ENCODE measurements at places on chromosomes 3 and 15.
A peak's percentile ranks its signal among the peaks of the same experiment; 100 is the strongest.

DNA sequence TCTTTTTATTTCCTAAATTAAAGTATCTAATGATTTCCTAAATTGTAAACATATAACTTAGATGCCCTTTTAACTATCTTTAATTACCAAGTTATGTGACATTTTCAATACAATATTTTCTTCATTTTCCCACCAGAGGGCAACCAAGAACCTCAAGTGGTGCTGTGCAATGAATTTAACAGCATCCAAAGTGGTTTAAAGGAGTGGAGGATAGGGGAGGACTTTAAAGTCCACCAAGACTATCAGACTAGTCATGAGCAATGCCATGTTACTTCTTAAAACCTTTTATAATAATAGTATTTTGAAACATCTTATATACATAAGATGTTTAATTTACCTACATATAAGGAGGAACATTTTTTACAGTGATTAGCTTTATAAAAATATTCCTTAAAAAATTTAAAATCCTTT lies 74.4 kb downstream of the DLG1 start:
- H3K4me3 ChIP-seq, result no peak overlapping the region
- no peaks in the 10 kb centered on the region for H3K27me3 ChIP-seq
- H3K4me1 ChIP-seq, result peaks cover 18% of the 10 kb centered on the region

- no peak for DNase-seq
- no peaks in the 10 kb centered on the region for H3K27me3 ChIP-seq
- H3K36me3 ChIP-seq, result no peaks in the 10 kb centered on the region
- H3K4me1 ChIP-seq, result peaks cover 11% of the 10 kb centered on the region
- no peak overlapping the region for H3K4me3 ChIP-seq
- H3K27ac ChIP-seq, result no peak overlapping the region
Measured at GRCh38 chr15:48814286-48814685, 3.4 kb upstream of the CEP152 start.

DNA sequence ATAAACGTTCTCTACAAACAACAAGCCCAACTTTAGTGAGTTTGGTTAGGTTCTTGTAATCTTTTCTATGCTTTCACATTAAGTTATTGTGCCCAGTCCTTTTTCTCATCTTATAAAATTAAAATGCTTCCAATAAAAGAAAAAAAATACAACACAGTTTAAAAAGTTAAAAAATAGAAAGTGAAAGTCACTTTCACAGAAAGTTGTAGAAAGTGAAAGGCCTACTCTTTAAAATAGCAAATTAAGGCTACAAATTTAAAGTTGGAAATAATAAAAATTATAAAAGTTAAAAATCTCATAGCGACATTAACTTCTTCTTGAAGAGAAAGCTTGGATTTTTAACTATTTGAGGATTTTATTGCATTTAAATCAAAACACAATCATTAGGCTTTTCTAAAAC lies 35.9 kb downstream of the CD47 start:
- H3K27me3 ChIP-seq, result no peaks in the 10 kb centered on the region
- H3K4me3 ChIP-seq, result no peak overlapping the region
- no peak overlapping the region for H3K27ac ChIP-seq
- H3K4me1 ChIP-seq, result peaks cover 3% of the 10 kb centered on the region

DNA sequence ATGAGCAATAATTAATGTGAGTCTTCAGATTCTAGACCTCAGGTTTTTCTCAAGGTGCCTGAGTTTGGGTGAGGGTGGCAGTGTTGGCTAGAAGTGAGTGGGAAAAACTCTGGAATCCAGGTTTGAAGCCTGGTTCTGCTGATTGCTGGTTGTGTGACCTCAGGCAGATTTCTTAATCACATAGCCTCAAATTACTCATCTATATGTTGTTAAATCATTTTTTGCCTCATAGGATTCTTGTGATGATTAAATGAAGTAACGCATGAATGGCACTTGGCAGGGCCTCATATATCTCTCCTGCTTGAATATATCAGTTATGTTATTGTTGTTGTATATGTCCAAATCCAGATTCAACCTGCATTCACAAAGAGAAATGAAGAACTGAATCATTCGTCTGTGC lies 60.5 kb downstream of the NR2F2 start:
- H3K4me1 ChIP-seq, result no peaks in the 10 kb centered on the region
- H3K27me3 ChIP-seq, result no peaks in the 10 kb centered on the region
- DNase-seq, result no peak
- H3K27ac ChIP-seq, result no peak overlapping the region
- no peak overlapping the region for H3K4me3 ChIP-seq

- no peaks in the 10 kb centered on the region for H3K27me3 ChIP-seq
- DNase-seq, result peak; percentile 51
- H3K4me3 ChIP-seq, result no peak overlapping the region
- peaks cover 16% of the 10 kb centered on the region for H3K36me3 ChIP-seq
- no peak overlapping the region for H3K27ac ChIP-seq
- H3K4me1 ChIP-seq, result peaks cover 8% of the 10 kb centered on the region
Measured at GRCh38 chr3:124760601-124761000, 30.3 kb downstream of the UMPS start.

DNA sequence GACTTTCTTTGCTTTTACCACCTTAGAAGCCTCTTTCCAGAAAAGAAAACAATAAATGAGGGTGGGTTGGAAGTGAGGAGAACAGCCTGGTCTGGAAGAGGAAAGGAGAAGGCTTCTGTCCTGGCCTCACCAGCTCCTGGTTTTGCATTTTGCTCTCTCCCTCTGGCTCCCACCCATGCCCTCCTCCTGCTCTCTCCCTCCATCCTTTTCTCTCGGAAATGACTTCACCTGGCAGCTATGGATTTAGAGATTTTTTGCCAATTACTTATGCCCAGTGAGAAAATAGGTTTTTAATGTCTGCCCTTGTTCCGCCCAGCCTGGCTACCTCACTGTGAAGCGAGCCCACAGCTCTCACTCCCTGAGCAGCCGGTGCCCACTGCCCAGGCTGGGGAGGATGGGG lies 77.9 kb upstream of the NTRK3 start:
- DNase-seq, result peak; percentile 78
- peak overlapping the region; percentile 83 for H3K27ac ChIP-seq
- H3K36me3 ChIP-seq, result no peaks in the 10 kb centered on the region
- H3K4me1 ChIP-seq, result peaks cover 13% of the 10 kb centered on the region
- no peak overlapping the region for H3K4me3 ChIP-seq
- H3K27me3 ChIP-seq, result no peaks in the 10 kb centered on the region

GRCh38 chr3:58867621-58868020 lies 182.2 kb downstream of the CFAP20DC start:
- no peak for DNase-seq
- no peaks in the 10 kb centered on the region for H3K27me3 ChIP-seq
- no peak overlapping the region for H3K27ac ChIP-seq

GRCh38 chr3:185502987-185503386 lies 4.2 kb upstream of the TMEM41A start:
- no peaks in the 10 kb centered on the region for H3K4me1 ChIP-seq
- H3K36me3 ChIP-seq, result no peaks in the 10 kb centered on the region
- DNase-seq, result no peak
- no peak overlapping the region for H3K4me3 ChIP-seq
- no peak overlapping the region for H3K27ac ChIP-seq

GRCh38 chr15:77454265-77454664 lies 33.6 kb downstream of the HMG20A start:
- H3K4me3 ChIP-seq, result no peak overlapping the region
- H3K4me1 ChIP-seq, result peaks cover 42% of the 10 kb centered on the region
- peak overlapping the region; percentile 0 for H3K27ac ChIP-seq

DNA sequence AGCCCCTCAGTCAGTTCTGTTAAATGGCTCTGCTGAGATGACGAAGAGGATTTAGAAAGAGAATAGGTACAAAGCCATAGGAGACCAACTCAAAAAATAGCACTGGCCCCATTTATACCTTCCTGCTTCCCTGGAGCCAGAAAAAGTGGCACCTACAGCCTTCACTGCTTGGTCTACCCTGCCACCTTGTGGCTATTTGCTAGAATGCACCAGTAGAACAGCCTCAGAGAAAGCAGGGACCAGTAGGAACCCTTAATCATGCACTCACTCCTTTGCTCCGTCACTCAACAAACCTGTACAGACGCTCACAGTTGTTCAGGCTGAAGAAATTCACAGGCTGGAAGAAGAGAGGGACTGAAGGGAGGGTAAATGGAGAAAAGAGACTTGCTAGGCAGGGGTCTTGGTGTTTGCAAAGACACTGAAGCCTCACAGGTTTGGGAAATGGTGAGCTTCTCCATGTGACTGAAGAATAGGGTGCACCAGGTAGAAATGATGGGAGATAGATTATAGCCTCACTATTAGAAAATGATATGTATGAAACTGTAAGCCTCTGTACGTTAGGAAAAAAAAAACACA lies 12.1 kb upstream of the RTP2 start:
- peaks cover 5% of the 10 kb centered on the region for H3K27me3 ChIP-seq
- DNase-seq, result peak; percentile 41
- H3K27ac ChIP-seq, result no peak overlapping the region
- H3K4me1 ChIP-seq, result no peaks in the 10 kb centered on the region
- H3K36me3 ChIP-seq, result no peaks in the 10 kb centered on the region

DNA sequence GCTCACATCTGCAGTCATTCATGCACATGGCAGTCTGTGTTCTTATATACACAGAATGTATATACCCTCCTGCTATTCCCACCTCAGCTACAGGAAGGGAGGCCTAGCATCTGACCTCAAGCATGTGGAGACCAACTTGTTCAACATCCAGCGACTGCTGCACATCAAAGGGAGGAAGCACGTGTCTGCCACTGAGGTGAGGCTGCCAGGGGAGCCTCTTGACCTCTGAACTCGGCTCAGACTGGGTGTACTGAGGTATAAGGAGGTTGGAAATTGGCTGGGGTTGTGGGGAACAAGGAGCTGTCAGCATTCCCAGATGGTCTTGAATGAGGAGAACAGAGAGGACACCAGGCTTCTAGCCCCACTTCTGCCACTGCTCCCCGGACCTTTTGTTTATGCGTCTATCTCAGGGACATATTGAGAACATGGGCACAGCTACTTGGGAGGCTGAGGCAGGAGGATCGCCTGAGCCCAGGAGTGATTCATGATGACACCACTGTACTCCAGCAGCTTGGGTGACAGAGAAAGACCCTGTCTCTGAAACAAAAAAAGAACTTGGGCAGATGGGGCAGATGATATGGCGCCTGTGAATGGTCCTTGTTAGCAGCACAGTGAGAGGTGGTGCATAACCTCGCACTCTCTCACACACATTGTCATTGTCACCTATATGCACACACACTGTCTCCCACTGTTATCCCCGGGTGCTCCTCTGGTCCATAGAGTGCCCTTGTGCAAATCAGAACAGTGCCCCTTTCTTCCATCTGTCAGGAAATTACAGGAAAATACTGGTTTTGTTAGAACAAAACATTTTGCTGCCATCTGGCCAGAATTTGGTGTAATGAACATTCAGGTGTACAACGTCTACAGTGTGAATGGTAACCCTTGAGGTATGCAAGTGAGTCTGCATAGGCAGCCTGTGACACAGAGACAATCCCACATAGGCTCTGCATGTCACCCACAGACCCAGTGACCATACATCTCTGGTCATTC lies 5.4 kb downstream of the VILL start:
- H3K27ac ChIP-seq, result no peak overlapping the region
- no peak overlapping the region for H3K4me3 ChIP-seq
- peaks cover 12% of the 10 kb centered on the region for H3K4me1 ChIP-seq
- DNase-seq, result no peak
- H3K36me3 ChIP-seq, result no peaks in the 10 kb centered on the region

GRCh38 chr3:55541456-55541855 lies 54.4 kb upstream of the WNT5A start:
- H3K36me3 ChIP-seq, result no peaks in the 10 kb centered on the region
- no peaks in the 10 kb centered on the region for H3K4me1 ChIP-seq
- no peak overlapping the region for H3K27ac ChIP-seq
- DNase-seq, result no peak

DNA sequence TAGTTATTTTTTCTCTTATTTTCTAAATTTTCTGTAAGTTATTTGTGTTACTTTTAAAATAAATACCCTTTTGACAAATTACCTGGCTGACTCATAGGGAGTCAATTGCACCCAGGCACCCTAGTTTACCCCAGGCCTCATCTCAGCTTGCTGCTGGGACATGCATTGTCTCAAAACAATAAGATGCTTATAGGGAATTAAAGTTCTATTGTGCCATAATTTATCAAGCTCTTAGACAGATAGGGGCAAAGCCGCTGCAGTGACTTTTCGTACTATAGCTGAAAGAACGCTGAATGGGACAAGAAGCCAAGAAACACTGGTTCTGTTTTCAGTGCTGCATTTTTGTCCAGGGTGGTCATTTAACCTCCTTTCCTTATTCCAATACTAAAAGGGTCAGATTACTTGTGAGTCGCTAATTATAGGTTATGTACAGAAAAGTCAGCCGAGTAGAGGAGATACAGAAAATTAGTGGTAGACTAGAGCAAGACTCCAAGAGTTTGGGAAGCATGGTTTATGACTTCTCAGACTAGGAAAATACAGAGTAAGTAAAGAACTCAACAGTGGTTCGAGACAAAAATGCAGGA lies 50.3 kb downstream of the EXD1 start:
- no peak overlapping the region for H3K27ac ChIP-seq
- DNase-seq, result peak; percentile 35
- no peaks in the 10 kb centered on the region for H3K36me3 ChIP-seq
- no peaks in the 10 kb centered on the region for H3K4me1 ChIP-seq
- H3K4me3 ChIP-seq, result no peak overlapping the region

DNA sequence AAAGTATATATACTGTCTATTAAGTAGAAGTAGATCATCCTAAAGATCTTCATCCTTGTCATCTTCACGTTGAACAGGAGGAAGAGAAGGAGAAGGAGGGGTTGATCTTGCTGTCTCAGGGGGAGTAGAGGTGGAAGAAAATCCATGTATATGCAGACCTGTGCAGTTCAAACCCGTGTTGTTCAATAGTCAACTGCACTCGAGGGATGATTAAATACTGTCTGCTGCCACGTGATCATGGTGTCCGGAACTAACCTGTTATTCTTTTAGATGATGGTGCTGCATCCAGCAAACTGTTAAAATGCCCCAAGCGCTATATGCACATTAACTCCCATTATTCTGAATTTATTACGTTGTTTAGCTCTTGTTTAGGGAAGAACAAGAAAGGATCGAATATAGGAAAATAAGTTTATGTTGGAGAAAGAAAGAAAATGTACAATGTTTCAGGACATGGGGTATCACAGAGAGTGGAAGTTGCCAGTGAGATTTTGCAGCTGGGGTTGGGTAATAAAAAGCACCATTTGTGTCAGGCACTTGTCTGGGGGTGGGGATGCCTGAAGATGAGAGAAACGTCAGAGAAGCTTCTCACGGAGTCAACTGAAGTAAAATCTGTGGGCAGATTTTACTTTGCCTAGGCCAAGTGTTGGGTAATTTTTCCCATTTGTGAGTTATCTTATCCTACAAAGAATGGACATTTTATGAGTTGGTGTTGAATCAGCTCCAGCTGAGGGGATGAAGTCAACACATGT lies 229.2 kb downstream of the RYR3 start:
- H3K27me3 ChIP-seq, result peaks cover 2% of the 10 kb centered on the region
- H3K4me1 ChIP-seq, result no peaks in the 10 kb centered on the region
- H3K36me3 ChIP-seq, result no peaks in the 10 kb centered on the region
- no peak for DNase-seq

Data from astrocyte (in vitro differentiated cells and primary cell).